HFFc6 (cell line): ENCODE measurements at places on chromosomes 4 and X.

DNA sequence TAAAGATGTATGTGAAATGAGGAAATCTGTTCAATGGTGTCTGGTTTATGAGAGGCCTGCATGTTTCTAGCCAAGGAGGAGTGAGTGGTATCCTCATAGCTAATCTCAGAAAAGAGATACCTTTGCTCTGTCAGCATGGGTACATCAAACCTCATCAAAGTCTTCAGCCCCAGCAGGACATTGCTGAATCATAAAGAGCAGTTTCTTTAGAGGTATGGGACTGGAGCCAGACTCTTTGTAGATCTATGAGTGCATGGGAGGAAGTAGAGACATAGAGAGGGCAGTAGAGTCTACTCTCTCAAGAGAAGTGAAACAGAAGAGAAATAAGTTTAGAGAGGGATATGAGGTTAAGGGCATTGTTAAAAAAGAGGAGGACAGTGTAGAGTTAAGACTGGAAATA is 1950.9 kb downstream of the ARAP2 start:
- no peaks in the 10 kb centered on the region for H3K36me3 ChIP-seq
- H3K4me3 ChIP-seq: no peak overlapping the region
- H3K4me1 ChIP-seq: no peaks in the 10 kb centered on the region
- H3K27me3 ChIP-seq: no peaks in the 10 kb centered on the region; the same call in none of the 2 replicates

GRCh38 chrX:110180176-110180927 is 137.5 kb downstream of the AMMECR1 start:
- H3K4me1 ChIP-seq: peaks cover 40% of the 10 kb centered on the region
- H3K36me3 ChIP-seq: peaks cover 9% of the 10 kb centered on the region; the same call in 1 of the 2 replicates
- H3K27me3 ChIP-seq: no peaks in the 10 kb centered on the region; the same call in 1 of the 2 replicates
- DNase-seq: peak; percentile 57
- H3K4me3 ChIP-seq: peak overlapping the region; percentile 64

GRCh38 chr4:139761461-139761860 is 95.8 kb downstream of the MGST2 start:
- no peaks in the 10 kb centered on the region for H3K36me3 ChIP-seq
- H3K4me1 ChIP-seq: no peaks in the 10 kb centered on the region
- no peak overlapping the region for H3K27ac ChIP-seq
- H3K4me3 ChIP-seq: no peak overlapping the region
- peak; percentile 57 for DNase-seq
- H3K27me3 ChIP-seq: peaks cover 16% of the 10 kb centered on the region

GRCh38 chrX:125940985-125941384 is 225.1 kb downstream of the DCAF12L2 start:
- no peak overlapping the region for H3K4me3 ChIP-seq
- DNase-seq: no peak
- H3K4me1 ChIP-seq: no peaks in the 10 kb centered on the region
- H3K27me3 ChIP-seq: no peaks in the 10 kb centered on the region
- no peak overlapping the region for H3K27ac ChIP-seq

DNA sequence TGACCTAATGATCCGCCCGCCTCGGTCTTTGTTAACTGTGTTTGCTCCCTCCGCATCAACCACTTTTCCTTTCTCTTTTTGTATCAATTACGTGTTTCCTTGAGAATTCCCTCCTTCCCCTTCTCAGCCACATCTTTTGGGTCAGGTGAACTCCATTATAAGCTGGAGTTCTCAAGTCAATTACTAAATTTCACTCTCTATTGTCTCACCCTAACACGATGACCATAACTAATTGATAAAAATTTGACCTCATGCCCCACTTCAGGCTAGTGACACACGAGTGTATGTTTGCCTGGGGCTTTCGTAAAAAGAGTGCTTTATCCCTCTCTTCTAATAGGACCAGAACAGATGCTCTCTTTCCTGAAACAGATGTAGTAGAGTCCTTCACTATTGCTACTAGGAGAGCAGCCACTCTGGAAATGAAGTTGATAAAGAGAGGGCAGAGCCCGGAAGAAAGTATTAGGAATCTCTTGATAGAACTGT is 403.6 kb upstream of the ANXA10 start:
- H3K27ac ChIP-seq: peak overlapping the region; percentile 1; the same call in 1 of the 2 replicates
- peaks cover 4% of the 10 kb centered on the region; the same call in 1 of the 2 replicates for H3K4me1 ChIP-seq
- DNase-seq: no peak

GRCh38 chr4:82044141-82044993 is 329.4 kb downstream of the HNRNPD start:
- no peak overlapping the region for H3K4me3 ChIP-seq
- DNase-seq: no peak
- no peaks in the 10 kb centered on the region; the same call in none of the 2 replicates for H3K27me3 ChIP-seq
- H3K36me3 ChIP-seq: no peaks in the 10 kb centered on the region

DNA sequence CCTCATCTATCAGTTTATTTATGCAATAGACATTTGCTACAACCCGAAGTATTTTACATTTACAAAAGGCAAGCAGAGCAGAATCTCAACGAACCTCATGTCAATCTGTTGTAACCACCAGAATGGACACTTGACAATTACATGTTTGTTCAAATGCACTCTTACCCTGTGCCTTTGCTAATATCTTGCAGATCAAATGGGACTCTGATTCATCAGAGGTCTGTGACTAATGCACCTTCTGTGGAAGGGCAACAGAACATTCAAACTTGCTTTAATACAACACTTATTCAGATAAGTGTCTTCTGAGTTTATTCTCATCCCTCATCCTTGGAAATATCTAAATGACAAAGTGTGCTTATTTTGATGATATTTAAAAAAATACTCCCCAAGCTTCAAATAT is 644.7 kb upstream of the PCDH10 start:
- DNase-seq: peak; percentile 9
- H3K27me3 ChIP-seq: no peaks in the 10 kb centered on the region
- no peaks in the 10 kb centered on the region for H3K36me3 ChIP-seq
- H3K27ac ChIP-seq: no peak overlapping the region
- H3K4me3 ChIP-seq: no peak overlapping the region

DNA sequence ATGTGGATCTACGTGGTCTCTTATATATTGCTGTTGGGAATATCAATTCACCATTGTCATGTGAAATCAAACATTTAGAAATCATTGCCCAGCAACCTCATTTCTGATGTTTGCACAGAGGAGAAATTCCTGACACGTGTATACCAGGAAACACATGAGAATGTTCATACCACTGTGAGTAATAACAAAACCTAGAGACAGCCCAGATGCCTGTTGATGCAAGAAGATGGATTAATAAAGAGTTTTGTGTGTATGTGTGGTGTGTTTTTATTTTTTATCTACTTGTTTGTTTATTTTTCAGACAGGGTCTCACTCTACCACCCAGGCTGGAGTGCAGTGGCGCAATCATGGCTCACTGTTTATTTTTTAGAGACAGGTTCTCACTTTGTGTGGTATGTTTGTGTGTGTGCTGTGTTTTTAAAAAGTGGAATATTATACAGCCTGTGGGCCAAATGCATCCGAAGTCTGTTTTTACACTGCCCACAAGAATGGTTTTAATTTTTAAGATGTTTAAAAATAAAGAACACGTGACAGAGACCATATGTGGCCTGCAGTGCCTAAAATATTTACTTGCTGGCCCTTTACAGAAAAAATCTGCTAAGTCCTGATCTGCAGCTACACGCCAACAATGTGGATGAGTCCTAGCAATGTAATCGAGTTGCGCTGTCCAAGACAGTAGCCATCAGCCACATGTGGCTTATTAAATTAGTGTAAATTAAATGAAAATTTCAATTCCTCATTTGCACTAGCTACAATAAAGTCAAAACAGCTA is 39.2 kb downstream of the TXLNG start:
- H3K4me3 ChIP-seq: no peak overlapping the region
- peak overlapping the region; percentile 61 for H3K27ac ChIP-seq
- H3K4me1 ChIP-seq: peaks cover 36% of the 10 kb centered on the region
- peaks cover 9% of the 10 kb centered on the region for H3K36me3 ChIP-seq
- peak; percentile 18 for DNase-seq
- H3K27me3 ChIP-seq: no peaks in the 10 kb centered on the region; the same call in 1 of the 2 replicates

- peaks cover 10% of the 10 kb centered on the region for H3K27me3 ChIP-seq
- no peak overlapping the region for H3K27ac ChIP-seq
- H3K4me1 ChIP-seq: peaks cover 19% of the 10 kb centered on the region
These were observed 1.8 kb downstream of the RASGEF1B start for GRCh38 chr4:81469781-81470455.

DNA sequence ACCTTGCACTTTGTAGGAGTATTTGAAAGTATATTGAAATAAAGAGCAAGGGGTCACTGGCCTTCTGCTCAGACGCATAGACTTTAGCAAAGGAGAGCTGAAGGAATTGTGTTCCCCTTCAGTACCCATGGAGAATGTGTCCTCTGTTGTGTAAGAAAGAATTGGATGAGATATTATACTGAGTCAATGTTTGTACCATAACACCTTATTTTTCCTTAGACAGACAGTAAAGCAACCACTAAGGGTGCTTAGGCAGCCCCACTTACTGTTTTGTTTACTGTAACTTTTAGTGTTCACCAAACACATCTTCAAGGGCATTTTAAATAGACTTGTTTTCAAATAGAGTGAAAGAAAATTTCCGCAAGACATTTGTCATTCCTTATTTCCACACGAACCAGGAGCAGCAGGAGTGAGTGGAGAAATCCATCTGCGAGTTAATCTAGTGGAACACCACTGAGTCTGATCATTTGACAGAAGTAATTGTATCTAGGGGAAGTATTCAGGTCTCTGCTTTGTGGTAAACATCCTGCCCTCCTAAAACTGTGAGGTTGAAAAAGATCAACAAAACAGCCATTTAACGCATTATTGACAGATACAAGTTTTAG is 89.5 kb downstream of the SLIT2 start:
- no peak for DNase-seq
- peaks cover 9% of the 10 kb centered on the region for H3K36me3 ChIP-seq
- H3K4me3 ChIP-seq: no peak overlapping the region
- no peak overlapping the region for H3K27ac ChIP-seq
- peaks cover 24% of the 10 kb centered on the region for H3K4me1 ChIP-seq
- no peaks in the 10 kb centered on the region; the same call in 1 of the 2 replicates for H3K27me3 ChIP-seq

- H3K27ac ChIP-seq: peak overlapping the region; percentile 20
- peaks cover 31% of the 10 kb centered on the region for H3K4me1 ChIP-seq
- no peaks in the 10 kb centered on the region for H3K36me3 ChIP-seq
- H3K27me3 ChIP-seq: no peaks in the 10 kb centered on the region; the same call in 1 of the 2 replicates
- H3K4me3 ChIP-seq: no peak overlapping the region
- DNase-seq: no peak
These were observed 393.3 kb upstream of the CTSO start for GRCh38 chr4:156346959-156347385.

- no peak overlapping the region for H3K4me3 ChIP-seq
- no peaks in the 10 kb centered on the region for H3K4me1 ChIP-seq
- no peak for DNase-seq
- no peak overlapping the region for H3K27ac ChIP-seq
- no peaks in the 10 kb centered on the region for H3K36me3 ChIP-seq
These were observed 141.8 kb upstream of the PRDX4 start for GRCh38 chrX:23525531-23525930.

GRCh38 chrX:66012094-66012534 is 27.8 kb downstream of the VSIG4 start:
- no peaks in the 10 kb centered on the region for H3K4me1 ChIP-seq
- H3K27me3 ChIP-seq: no peaks in the 10 kb centered on the region
- DNase-seq: no peak
- no peak overlapping the region for H3K4me3 ChIP-seq
- H3K36me3 ChIP-seq: no peaks in the 10 kb centered on the region

- peak within 1 kb of the TSS; percentile 82 for H3K4me3 ChIP-seq
These were observed at the start of gene GLRA2 for GRCh38 chrX:14529290-14529989. GLRA2 (plus strand) TSS chrX:14529536; CDS start chrX:14530058, 522 bp downstream.

DNA sequence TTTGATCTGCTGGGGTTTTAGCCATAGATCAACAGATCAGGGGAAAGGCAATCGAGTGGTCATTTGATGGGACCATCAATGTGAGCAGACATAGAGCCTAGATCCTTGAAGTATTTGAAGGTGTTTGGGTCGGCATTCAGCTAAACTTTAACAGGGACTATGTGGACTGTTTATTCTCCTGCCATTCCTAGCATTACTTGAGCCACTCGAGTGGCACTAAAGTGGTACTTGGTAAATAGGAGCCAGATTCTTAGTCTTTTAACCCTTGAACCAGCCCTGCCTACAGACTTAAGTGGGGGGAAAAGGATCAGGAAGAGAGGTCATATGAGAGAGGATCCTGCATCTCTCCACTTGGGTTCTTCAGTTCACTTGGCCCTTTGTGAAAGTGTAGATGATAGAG is 3.8 kb downstream of the MSN start:
- peak overlapping the region; percentile 95 for H3K4me3 ChIP-seq
- DNase-seq: no peak
- peak overlapping the region; percentile 78 for H3K27ac ChIP-seq
- peaks cover 75% of the 10 kb centered on the region for H3K4me1 ChIP-seq

DNA sequence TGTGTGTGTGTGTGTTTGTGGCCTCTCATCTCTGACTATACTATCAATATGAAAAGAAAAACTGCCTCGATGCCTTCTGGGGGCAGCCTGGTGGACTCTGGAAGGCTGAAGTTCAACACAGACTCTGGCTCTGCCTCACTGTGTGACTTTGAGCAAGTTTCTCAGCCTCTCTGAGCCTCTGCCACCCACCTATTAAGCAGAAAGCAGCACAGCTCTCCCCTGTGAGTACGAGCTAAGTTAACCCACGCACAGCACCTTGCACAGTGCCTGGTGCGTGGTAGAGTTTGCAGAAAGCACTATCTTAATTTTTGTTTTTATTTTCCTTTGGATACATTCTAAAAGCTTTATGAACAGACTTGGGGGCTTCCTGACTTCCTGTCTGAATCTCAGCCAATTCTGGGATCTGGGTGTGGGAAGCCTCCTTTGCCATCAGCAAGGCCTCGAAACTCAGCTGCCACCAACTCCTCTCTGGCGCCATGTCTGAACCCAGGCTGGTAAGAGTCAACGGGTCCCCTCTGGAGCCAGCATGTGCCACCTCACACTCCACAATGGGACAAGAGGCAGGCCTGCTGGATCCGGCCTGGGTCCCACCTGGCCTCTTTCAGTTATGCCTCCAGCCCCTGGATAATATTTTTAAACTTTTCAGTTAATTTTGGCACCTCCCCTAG is 57.3 kb downstream of the JAKMIP1 start:
- DNase-seq: no peak
- H3K4me3 ChIP-seq: no peak overlapping the region
- H3K27ac ChIP-seq: no peak overlapping the region
- no peaks in the 10 kb centered on the region; the same call in 1 of the 2 replicates for H3K27me3 ChIP-seq
- peaks cover 9% of the 10 kb centered on the region; the same call in 1 of the 2 replicates for H3K36me3 ChIP-seq
